ENCODE measurements at places on chromosomes 5 and 9.

- no peak for DNase-seq
Observed at GRCh38 chr5:170479484-170479883, 24.3 kb upstream of the KCNIP1 start.

- no peak for DNase-seq
Observed at GRCh38 chr5:112049738-112050137, 292.7 kb upstream of the NREP start.

DNA sequence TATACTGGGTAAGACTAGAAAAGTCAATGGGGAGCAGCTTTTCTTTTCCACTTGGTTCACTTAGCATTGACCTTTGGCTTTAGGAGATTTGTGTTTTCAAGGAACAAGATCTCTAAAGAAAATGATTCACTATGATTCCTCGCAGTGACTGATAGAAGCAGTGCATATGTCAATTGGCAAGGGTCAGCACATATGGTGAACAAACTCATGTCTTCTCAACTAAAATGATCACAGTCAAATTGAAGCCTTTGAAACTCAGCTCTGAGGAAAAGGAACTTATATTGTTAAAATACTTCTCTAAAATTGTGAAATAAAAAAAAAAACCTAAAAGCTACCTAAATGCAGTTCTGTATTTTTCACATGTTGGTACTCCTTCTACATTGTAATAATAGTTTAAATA is 43.2 kb upstream of the IL7R start:
- no peak for DNase-seq

- no peak for DNase-seq
Observed at GRCh38 chr9:15404171-15404570, 18.5 kb upstream of the SNAPC3 start.

DNA sequence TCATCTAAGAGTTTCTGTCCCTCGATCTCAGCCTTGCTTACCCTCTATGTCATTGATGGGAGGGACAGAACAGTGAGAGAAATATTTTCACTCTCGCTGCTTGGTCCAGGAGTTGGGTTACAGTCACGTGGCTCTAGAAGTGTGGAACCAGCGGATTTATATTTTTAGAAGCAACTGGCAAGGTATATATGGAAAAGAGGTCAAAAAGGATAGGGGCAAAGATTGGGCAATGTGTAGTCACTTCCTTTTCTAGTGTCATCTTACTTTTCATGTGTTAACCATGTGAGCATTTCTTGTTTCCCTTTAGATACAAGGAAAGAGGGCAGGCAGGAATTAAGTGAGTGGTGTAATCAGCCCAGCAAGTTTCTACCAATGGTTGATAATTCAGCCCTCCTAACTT is 111.5 kb upstream of the ZNF366 start:
- no peak for DNase-seq

- no peak for DNase-seq
Observed at GRCh38 chr9:21555911-21556310, 73.8 kb upstream of the IFNE start.

DNA sequence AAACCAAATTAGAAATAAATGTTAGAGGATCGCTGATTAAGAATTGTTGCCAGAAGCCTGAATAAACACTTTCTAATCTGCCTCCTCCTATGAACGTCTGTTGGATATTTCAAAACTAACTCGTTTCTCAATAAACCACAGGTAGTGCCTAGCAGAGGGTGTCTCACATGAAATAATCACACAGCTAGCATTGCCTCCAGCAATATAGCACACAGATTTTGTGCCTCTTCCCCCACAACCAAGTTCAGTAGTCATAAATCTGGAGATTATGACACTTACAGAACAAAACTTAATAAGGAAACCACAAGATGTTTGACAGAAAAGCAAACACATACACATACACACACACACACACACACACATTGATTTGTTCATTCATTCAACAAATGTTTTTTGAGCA is 173.2 kb upstream of the CDH10 start:
- DNase-seq: no peak

GRCh38 chr5:36360307-36360706 is 58.6 kb upstream of the RANBP3L start:
- no peak for DNase-seq

DNA sequence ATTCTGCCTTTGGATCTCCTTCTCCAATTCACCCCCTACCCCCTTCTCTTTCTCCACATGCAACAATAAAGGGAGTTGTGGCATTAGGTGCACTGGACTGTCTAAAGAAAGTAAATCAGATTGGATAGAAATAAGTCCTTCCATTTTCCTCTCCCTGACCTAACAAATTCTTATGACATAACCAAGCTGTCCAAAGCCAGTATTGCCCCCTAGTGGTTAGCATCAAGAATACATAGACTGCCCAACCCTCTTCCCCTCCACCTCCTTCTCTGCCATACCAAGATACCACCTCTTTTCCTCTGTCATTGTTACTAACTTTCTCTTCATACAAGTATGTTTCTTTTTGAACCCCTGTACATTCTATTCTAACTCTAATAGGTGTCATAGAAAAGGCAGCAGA is 45.7 kb downstream of the PPARGC1B start:
- no peak for DNase-seq

- DNase-seq: no peak
Observed at GRCh38 chr5:5335107-5335506, 87.4 kb upstream of the ICE1 start.

DNA sequence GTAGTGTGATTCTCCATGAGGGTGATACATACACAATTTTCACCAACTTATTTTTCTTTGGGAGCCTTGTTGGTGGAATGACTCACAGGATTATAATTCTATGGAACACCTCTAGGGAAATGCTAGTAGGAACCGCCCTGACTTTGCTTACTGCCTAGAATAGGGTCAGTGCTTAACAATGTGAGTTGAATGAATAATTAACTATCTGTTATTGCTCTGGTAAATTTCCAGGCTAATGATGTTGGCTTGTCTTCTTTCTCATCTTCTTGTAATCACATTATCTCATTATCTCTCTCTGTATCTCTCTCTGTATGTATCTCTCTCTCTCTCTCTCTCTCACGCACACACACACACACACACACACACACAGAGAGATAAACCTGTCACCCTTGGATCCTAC is 291.1 kb downstream of the TRIM32 start:
- DNase-seq: no peak

DNA sequence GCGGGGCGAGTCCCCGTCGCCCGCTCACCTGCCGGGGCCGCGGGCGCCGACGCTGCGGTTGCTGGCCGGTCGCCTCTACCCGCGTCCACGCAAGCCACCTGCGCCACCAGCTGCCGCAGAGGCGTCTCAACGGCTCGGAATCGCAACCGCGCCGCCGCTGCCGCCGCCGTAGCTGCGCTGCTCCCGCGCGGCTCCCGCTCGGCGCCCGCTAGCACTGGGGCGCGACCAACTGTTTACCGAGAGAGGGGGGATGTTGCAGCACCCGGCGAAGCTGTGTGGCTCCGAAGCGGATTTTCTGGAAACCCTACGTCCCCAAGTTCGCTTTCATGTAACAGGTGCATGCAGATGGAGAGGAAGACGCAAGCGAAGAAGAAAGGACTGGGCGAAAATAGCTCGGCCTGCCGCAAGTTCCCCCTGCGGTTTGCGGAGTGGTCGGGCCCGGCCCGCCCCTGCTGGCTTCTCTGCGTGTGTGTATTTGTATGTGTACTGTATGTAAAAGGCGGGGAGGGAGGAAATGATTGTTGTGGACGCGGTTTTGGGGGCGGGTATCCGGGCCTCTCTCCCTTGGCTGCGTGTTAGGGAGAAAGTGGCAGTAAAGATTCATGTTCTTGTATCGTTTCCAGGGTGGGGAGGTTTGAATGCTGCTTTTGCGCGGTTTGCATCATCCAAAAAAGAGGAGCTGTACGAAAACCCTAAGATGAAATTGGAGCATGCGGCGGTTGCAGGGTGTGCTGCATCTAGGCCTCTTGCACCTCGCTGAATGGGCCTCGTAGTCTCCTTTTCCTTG is at the start of gene PSIP1:
TSS of gene PSIP1 (minus strand) at position 182 of the 787 bp plus-strand sequence. CDS start 782 bp downstream, outside the sequence.
- DNase-seq: peak; percentile 78

DNA sequence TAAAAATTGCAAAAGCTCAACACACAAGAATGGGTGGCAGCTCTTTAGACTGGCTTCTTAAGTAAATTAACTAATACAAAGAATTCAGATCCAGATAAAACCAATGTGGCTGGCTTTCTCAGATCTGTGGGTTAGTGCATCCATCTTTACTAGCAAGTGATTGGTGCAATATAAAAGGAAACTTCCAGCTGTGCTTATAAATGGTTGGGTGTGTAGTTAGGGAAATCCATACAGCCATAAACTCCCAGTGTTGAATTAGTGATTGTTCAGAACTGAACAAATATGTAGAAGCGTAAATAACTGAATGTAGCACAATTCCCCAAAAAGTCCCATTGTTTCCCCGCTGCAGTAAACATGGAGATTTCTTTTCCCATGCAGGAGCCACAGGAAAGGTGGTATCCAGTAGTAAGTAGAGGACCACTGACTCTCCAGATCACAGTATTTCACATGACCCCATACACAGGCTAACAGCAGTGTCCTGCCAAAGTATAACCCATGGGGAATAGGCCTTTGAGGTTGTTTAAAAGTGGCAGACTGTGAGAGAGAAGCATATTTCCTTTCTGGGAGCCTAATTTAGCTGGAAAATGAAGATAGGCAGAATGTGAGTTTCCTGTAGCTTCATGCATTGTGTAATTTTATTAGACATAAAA is 173.1 kb upstream of the SLC12A2 start:
- DNase-seq: no peak

Data from effector CD4-positive, alpha-beta T cell (primary cell).